ENCODE measurements at places on chromosomes 13 and 19. TPM values are rescaled to one million over a fixed set of nuclear protein-coding genes. Genes with fewer than 3 reads are reported as not detected.

DNA sequence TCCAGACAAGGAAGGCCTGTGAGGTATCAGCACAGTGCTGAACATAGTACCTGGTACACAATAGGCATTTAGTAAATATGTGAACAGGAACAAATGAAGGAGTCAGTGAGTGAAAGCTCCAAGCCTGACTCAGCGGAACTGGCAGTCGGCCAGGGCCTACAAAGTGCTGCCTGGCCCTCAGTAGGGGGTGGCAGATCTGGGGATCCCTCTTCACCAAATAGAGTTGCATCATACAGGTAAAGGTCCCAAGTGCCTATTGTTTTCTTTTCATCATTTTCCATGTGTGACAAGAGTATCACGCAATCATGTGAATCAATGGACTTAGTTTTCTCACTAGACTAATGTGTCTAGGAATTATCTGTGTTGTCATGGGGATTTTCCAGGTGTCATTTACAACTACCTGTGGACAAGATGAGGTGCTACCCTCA lies 9.2 kb downstream of the CYP2B6 start:
- peak; percentile 87 for DNase-seq

- DNase-seq, result no peak
These were observed 23.8 kb downstream of the GJA3 start for GRCh38 chr13:20136781-20137703.

DNA sequence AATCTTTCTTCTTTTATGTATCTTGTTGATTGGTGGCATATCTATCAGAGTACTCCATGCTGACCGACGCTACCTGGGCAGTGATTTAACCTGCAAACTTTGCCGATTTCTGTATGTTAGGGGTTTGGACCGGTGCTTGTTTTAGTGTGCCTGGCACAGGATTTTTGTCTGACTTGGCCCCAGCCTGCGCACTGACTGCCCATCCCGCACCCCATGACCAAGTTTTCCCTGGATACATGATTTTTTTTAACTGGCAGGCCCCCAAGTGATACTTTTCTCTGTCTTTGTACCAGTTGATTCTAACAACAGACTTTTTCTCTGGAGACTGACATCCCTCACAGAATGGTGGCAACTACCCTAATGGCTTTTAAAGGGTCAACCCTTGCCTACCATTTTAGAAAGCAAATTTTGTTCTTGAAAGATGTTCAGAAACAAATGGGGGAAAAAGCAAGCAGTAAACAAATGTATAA lies 69.0 kb upstream of the C1QTNF9B start:
- no peak for DNase-seq

- DNase-seq, result no peak
These were observed 3.2 kb downstream of the PIAS4 start for GRCh38 chr19:4010808-4011110.

DNA sequence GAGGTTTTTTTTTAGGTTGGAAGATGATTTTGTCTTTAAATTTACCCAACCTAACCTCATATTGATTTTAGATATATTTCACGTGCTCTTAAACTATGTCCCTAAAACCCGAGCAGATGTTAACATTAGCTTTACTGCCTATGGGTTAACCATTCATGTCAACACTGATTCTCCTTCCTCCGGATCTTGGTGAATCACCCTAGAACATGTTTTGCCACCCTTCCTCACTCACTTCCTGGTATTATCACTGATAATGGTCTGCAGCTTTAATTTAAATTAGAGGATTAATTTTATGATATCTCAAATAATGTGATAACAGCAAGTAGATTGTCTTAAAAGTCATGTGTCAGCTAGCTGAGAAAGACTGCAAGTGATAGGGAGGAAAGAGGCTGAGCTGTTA lies 31.9 kb downstream of the HTR2A start:
- no peak for DNase-seq

- peak; percentile 50 for DNase-seq
These were observed 12.0 kb downstream of the CERS4 start for GRCh38 chr19:8221161-8221560.

The BCAM gene
- 2.9 TPM for total RNA-seq

The ZNF600 gene
- 9.8 TPM for total RNA-seq

The CALR3 gene
- not detected for total RNA-seq

The KASH5 gene
- total RNA-seq, result not detected

Data from MCF 10A (cell line).